SW480 (cell line): ENCODE measurements at places on chromosomes 3 and 15.
A peak's percentile ranks its signal among the peaks of the same experiment; 100 is the strongest.

GRCh38 chr3:133761605-133762484 is 15.7 kb downstream of the TF start:
- DNase-seq, result no peak

DNA sequence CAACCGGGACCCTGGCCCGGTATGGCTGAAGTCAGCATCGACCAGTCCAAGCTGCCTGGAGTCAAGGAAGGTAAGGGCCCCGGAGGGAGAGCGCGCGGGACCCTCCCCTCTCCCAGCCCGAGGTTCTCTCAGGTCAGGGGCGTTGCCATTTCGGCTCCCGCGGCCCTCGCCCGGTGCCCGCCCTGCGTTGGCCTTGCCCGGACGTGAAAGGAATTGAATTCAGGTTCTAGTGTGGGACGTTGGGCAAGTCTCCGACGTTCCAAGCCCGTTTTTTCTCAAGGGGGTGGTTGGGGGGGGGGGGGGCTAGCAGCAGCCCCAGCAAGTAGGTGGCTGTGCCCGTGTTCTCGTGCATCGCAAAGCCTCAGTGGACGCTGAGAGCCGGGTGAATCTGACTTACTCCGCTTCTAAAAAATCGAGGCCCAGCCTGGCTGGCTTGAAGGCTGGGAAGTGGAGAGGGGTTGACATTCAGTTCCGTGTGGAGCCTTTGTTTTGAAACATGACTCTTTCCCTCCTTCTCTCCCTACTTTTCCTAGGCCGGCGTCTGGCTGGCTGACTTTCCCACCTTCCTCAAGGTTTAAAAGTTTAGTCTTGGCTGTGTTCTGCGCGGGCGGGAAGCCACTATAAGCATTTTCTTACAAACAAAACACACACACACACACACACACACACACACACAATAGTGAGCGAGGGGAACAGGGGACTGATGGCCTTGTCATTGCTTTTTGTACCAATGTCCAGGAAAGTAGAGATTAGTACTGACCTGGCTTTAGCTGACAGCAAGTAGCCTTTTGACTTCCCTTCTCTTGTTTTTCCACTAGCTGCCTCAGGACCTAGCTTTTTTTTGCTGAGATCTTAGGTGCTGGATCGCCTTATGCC is at the start of gene UTS2B:
TSS of gene UTS2B (minus strand) at position 873 of the 876 bp plus-strand sequence. CDS start 48,337 bp downstream, outside the sequence.
- DNase-seq, result peak; percentile 62

- peak; percentile 49 for DNase-seq
Observed at GRCh38 chr15:74768771-74769342, 13.0 kb upstream of the CSK start.

GRCh38 chr3:34388830-34389229 is 590.4 kb downstream of the PDCD6IP start:
- no peak for DNase-seq

- no peak for DNase-seq
Observed at GRCh38 chr15:76674883-76675282, 230.3 kb downstream of the SCAPER start.

- no peak for DNase-seq
Observed at GRCh38 chr3:165820671-165821123, 16.5 kb downstream of the BCHE start.

DNA sequence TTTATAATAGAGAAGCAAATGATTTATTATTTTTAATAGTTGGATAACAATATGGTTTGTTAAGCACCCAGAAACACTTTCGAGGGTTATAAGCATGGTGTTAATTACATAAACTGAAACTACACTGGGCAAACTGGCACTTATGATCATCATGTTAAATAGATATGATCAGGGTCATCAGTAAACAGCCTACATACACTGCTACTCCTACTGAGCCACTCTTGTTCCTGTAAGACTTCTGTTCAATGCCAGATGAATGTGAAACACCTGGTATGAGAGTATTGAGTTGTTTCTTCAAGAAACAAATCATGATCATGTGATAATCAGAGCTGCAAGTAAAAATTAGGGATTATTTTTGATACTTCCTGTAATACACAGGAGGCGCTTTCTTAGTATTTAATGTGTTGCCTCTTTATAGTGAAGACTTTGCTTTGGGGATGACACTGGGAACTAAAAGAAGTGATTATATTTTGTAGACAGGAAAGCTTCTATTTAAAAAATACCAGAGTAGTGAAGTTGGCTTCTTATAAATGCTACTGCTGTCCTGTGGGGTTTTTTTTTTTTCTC is 32.3 kb upstream of the UTS2B start:
- DNase-seq, result no peak
